ENCODE measurements at places on chromosomes 1 and 21.

DNA sequence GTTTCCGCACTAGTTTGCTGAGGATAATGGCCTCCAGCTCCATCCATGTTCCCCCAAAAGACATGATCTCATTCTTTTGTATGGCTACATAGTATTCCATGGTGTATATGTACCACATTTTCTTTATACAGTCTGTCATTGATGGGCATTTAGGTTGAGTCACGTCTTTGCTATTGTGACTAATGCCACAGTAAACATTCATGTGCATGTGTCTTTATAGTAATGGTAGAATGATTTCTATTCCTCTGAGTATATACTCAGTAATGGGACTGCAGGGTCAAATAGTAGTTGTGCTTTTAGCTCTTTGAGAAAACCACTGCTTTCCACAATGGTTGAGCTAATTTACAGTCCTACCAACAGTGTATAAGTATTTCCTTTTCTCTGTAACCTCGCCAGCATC, 78.3 kb upstream of the BCL9 start:
- no peak for DNase-seq

GRCh38 chr21:19864476-19864875, 1133.7 kb upstream of the NCAM2 start:
- DNase-seq = no peak

GRCh38 chr1:51966559-51966958, 23.9 kb downstream of the RAB3B start:
- no peak for DNase-seq

GRCh38 chr21:33355996-33356395, 31.2 kb downstream of the IFNAR1 start:
- no peak for DNase-seq

- no peak for DNase-seq
Observed at GRCh38 chr1:115702959-115703358, 61.2 kb downstream of the VANGL1 start.

DNA sequence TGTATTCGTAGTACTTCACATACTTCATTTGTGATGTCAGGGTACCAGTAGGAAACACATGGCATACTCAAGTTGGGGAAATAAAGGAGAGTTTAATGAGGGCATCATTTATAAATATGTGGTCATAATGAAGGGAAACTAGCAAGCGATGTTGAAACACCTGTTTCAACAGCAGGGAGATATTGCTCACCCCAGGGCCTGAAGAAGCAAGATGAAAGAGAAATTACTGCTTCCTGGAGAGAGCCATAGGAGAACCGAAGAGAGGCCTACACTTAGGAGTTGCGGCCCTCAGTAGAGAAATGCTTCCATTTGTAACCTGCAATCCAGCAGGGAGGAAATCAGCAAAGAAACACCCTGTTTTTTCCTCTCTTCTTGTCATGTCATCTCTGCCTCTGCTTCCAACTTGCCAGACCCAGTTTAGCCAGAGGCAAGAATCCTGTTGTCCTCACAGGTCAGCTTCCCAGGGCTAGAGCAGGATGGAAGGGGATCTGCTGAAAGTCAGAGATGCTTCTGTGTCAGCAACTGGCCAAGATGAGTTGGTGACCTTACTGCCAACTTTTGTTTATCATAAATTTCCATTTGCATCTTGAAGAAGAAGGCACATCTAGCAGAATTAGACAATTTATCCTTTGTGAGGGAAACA, 67.6 kb upstream of the TSPAN2 start:
- no peak for DNase-seq

- no peak for DNase-seq
Observed at GRCh38 chr1:230362949-230363348, 63.2 kb downstream of the PGBD5 start.

GRCh38 chr1:157487504-157487903, 64.8 kb downstream of the FCRL5 start:
- no peak for DNase-seq

GRCh38 chr1:44549510-44549909, 124.8 kb downstream of the TMEM53 start:
- no peak for DNase-seq

DNA sequence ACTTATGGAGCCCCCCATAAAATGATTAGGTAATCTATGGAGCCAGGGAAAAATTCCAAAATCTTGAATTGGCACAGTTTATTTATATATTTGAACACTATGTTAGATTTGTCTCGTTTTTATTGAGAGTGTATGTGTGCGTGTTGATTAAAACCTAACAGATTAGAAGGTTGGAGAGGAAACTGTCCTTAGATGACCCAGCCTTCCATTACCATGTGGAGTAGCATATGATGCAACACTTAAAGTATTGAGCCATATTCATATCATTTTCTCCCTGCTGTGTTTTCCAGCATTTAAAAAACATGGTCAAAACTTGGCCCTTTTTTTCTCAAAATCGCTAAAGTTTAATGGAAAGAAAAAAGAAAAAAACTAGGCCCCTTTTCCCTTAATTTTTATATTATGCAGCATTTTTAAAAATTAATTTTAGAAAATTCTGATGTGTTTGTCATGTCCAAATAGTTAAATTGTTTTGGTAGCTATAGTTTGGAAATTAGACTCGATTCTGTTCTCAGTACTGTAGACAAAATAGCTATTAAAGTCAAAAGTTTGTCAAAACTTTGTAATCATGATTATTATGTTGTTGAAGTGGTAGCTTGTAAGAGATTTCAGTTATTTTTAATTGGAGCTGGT, 2.3 kb downstream of the LRRC8D start:
- DNase-seq = no peak

DNA sequence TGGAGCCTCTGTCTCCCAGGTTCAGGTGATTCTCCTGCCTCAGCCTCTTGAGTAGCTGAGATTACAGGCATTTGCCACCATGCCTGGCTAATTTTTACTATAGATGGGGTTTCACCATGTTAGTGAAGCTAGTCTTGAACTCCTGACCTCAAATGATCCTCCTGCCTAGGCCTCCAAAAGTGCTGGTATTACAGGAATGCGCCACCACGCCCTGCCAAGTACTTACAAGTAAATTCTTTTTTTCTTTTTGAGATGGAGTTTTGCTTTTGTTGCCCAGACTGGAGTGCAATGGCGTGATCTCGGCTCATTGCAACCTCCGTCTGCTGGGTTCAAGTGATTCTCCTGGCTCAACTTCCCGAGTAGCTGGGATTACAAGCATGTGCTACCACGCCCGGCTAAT, 42.5 kb downstream of the RPRD2 start:
- no peak for DNase-seq

DNA sequence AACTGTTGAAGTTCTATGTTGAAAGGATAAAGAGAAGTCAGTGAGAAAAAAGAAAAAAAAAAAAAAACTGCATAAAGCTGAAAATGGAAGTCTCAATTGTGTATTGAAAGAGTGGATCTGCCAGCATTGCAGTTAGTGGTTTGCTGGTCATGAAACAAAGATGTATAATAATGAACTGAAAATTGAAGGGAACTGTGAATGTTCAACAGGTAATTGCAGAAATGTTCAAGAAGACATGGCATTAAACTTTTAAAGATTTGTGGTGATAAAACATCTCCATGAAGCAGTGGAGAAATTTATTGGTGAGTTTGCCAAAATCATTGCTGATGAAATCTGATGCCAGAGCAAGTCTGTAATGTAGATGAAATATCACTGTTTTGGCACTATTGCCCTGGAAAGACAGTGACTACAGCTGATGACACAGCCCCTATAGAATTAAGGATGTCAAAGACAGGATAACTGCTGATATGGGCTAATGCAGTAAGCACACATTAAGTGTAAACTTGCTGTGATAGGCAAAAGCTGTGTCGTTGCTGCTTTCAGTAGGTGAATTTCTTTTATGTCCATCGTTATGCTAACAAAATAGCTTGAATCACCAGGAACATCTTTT, 71.0 kb downstream of the RD3 start:
- no peak for DNase-seq

- DNase-seq = no peak
Observed at GRCh38 chr1:164188497-164188896, 370.5 kb upstream of the PBX1 start.

- DNase-seq = peak; percentile 50
Observed at GRCh38 chr1:159076438-159077119, at the start of gene AIM2. Gene AIM2 (minus strand): TSS chr1:159076766. CDS start chr1:159073499, 3,267 bp downstream.

DNA sequence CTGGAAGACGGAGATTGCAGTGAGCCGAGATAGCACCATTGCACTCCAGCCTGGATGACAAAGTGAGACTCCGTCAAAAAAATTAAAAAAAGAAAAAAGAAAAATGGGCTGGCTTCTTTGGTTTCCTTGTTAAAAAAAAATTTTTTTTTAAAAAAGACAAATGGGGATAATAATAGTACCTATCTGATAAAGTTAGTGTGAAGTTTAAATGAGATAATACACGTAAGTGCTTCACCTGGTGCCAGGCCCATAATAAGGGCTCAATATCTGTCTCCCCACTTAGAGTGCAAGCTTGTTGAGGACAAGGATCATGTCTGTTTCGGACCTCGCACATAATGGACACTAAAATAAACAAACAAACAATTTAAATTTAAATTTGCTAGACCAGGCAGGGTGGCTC, 30.0 kb upstream of the HTR1D start:
- DNase-seq = no peak

DNA sequence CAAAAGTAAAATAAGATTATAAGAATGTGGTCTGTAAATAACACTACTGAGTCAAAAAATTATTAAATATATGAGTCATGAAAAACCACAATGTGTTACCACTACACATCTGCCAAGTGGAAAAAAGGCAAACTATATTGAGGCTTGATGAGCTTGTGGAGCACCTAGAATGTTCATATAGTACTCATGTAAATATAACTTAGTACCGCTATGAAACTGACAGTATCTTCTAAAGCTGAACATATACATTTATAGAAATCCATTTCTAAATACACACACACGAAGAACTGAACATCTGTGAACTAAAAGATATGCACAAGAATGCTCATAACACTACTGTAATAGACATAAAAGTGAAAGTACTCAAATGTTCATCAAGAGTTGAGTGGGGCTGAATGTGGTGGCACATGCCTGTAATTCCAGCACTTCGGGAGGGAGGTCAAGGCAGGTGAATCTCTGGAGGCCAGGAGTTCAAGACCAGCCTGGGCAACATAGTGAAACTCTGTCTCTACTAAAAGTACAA, 18.5 kb upstream of the GBP3 start:
- DNase-seq = no peak

DNA sequence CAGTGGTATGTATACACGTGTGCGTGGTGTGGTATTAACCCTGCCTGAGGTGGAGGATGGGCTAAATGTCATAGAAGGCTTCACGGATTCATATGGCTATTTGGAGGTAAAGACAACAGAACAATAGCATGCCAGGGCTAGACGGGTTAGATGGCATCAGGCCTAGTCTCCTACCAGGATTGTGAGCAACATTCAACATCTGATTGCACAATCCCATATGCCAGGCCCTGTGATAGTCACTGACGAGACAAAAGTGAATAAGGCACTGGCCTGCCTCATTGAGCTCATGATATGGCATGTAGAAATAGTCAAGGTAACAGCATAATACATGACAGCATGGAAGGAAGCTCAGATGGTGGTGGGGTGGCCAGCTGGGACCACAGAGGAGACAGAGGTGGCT, 167.1 kb upstream of the BEND5 start:
- no peak for DNase-seq

DNA sequence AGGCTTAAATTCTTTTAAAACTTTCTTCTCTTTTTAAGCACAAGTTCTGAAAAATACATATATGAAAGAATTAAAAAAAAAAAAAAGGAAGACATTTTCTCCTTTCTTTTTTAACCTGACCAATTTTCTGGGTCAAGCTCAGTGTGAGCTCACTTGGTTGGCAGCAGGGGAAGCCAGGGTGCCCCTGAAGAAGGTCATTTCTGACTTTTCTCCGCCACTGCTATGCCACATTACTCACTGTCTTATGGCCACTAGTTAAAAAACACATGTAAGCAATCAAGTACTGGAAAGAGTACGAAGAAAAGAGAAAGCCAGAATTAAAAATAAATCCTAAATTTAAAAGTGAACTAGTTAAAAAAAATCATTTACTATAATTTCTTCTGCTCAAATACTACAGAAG, 275.0 kb downstream of the NEGR1 start:
- no peak for DNase-seq

GRCh38 chr1:205190845-205191577, 20.5 kb downstream of the DSTYK start:
- no peak for DNase-seq

GRCh38 chr1:64567426-64568170, 97.7 kb downstream of the CACHD1 start:
- DNase-seq = no peak

DNA sequence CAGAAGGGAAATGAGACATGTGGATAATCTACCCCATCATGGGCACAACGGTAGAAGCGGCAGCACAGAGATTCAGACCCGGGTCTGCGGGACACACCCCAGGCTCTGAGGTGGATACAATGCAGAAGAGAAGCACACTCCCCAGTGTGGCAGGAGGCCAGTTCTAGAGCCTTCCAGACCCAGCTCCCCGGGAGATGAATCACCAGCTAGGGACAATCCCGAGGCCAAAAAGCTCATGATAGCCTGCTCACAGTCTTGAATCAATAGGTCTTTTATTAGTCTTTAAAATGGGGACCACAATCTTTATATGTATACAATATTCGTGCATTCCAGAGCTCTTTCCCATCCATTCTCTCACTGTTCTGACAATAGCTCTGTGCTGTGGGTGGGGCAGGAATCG, 57.3 kb upstream of the DIRAS3 start:
- no peak for DNase-seq

GRCh38 chr1:94543893-94544635, 2.5 kb upstream of the F3 start:
- no peak for DNase-seq

GRCh38 chr1:154467434-154468102, 34.5 kb upstream of the TDRD10 start:
- DNase-seq = no peak

- DNase-seq = no peak
Observed at GRCh38 chr21:17118638-17119384, 394.0 kb upstream of the CXADR start.

- no peak for DNase-seq
Observed at GRCh38 chr1:65577278-65577677, 156.8 kb downstream of the LEPR start.

- no peak for DNase-seq
Observed at GRCh38 chr1:173280899-173281660, 73.9 kb upstream of the TNFSF4 start.
